T-helper 17 cell (primary cell): ENCODE measurements at places on chromosomes 16 and 17. TPM values are rescaled to one million over a fixed set of nuclear protein-coding genes. Genes with fewer than 3 reads are reported as not detected.

Gene CACNG3
- not detected for total RNA-seq

Gene NMT1
- 78.2 TPM for total RNA-seq

Gene NAGS
- total RNA-seq = 0.42 TPM

Gene CYBA
- total RNA-seq = 383 TPM

Gene SCGB1C2
- total RNA-seq = not detected

Gene TNRC6C
- 64.5 TPM for total RNA-seq

- H3K4me1 ChIP-seq = peaks cover 34% of the 10 kb centered on the region
- peaks cover 20% of the 10 kb centered on the region for H3K27me3 ChIP-seq
- H3K27ac ChIP-seq = peak overlapping the region; percentile 78
- H3K36me3 ChIP-seq = no peaks in the 10 kb centered on the region
- peak overlapping the region; percentile 89 for H3K4me3 ChIP-seq
Observed at GRCh38 chr16:58196898-58197313, 1.0 kb downstream of the CSNK2A2 start.

DNA sequence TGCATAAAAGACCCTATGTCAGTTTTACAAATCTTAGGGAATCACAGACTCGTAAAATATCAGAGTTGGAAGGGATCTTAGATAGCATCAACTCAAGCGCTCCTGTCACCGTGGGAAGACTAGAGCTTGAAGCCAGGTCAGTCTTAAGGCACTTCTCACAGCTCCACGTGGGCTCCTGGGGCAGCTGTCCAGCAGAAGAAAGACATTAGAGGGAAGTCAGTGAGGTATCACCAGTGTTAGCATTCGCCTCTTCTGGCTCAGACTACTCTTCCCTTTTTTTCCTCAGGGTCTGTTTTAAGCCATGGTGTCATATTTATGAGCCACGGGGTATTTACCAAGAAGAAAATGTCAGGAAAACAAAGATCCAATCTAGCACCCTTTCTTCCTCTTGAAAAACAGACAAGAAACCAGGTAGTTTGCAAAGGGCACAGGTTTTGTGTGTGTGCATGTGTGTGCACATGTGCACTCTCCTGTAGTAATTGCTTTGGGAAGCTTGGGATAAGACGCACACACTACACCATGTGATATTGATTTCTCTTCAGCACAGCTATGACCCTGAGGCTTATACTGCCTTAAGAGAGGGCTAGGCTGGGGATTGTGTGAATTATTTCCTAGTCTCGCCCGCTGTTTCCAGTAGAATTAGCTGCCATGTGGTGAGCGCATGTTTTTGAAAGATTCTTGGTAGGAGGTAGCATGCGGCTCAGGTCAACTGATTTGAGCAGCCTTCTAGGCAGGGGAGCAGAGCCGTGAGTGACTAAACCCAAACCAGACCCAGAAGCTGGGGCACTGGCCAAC, 61.0 kb upstream of the ELAC2 start:
- DNase-seq = no peak
- peaks cover 4% of the 10 kb centered on the region for H3K36me3 ChIP-seq
- H3K4me3 ChIP-seq = no peak overlapping the region

DNA sequence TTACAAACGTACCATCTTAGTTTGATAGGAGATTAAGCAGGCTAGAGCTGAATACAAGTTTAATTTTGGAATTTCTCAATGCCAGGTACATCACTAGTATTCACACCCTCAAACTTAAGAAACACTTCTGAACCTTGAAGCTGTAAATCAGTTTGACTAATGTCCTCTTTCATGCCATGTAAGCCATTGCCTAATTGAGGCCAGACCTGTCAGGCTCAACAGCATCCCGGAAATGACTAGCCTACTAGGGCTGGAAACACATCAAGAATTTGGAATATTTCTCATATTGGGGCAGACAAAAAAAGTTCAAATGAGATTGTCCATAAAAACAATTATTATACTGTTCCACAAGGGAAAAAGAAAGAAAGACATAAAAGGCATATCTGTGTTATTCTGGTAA, 1.7 kb downstream of the USP32 start:
- DNase-seq = no peak
- H3K4me1 ChIP-seq = peaks cover 40% of the 10 kb centered on the region
- H3K36me3 ChIP-seq = no peaks in the 10 kb centered on the region
- H3K4me3 ChIP-seq = no peak overlapping the region
- H3K27me3 ChIP-seq = no peaks in the 10 kb centered on the region

- H3K36me3 ChIP-seq = peaks cover 7% of the 10 kb centered on the region
- peaks cover 49% of the 10 kb centered on the region for H3K27me3 ChIP-seq
- H3K4me1 ChIP-seq = no peaks in the 10 kb centered on the region
- no peak for DNase-seq
- no peak overlapping the region for H3K27ac ChIP-seq
Observed at GRCh38 chr17:13575922-13576419, 25.8 kb downstream of the HS3ST3A1 start.

- no peak overlapping the region for H3K4me3 ChIP-seq
- no peak for DNase-seq
- H3K27ac ChIP-seq = no peak overlapping the region
- peaks cover 41% of the 10 kb centered on the region for H3K27me3 ChIP-seq
- H3K36me3 ChIP-seq = peaks cover 4% of the 10 kb centered on the region
Observed at GRCh38 chr17:34306466-34306865, 12.8 kb upstream of the CCL8 start.

GRCh38 chr17:31593806-31594205, 202.3 kb downstream of the RAB11FIP4 start:
- no peak overlapping the region for H3K4me3 ChIP-seq
- H3K4me1 ChIP-seq = peaks cover 5% of the 10 kb centered on the region
- H3K36me3 ChIP-seq = no peaks in the 10 kb centered on the region

GRCh38 chr16:57941016-57941664, 29.8 kb downstream of the CNGB1 start:
- H3K27ac ChIP-seq = no peak overlapping the region
- no peak overlapping the region for H3K4me3 ChIP-seq
- no peaks in the 10 kb centered on the region for H3K4me1 ChIP-seq
- peaks cover 20% of the 10 kb centered on the region for H3K27me3 ChIP-seq

GRCh38 chr17:15233971-15234370, 31.2 kb downstream of the PMP22 start:
- no peak overlapping the region for H3K4me3 ChIP-seq
- H3K27ac ChIP-seq = no peak overlapping the region
- peaks cover 19% of the 10 kb centered on the region for H3K27me3 ChIP-seq
- H3K4me1 ChIP-seq = peaks cover 2% of the 10 kb centered on the region
- H3K36me3 ChIP-seq = no peaks in the 10 kb centered on the region

GRCh38 chr17:75153780-75154194, 525 bp downstream of the JPT1 start:
- peaks cover 2% of the 10 kb centered on the region for H3K36me3 ChIP-seq
- no peaks in the 10 kb centered on the region for H3K27me3 ChIP-seq
- DNase-seq = no peak
- H3K4me1 ChIP-seq = peaks cover 32% of the 10 kb centered on the region
- peak overlapping the region; percentile 93 for H3K27ac ChIP-seq

DNA sequence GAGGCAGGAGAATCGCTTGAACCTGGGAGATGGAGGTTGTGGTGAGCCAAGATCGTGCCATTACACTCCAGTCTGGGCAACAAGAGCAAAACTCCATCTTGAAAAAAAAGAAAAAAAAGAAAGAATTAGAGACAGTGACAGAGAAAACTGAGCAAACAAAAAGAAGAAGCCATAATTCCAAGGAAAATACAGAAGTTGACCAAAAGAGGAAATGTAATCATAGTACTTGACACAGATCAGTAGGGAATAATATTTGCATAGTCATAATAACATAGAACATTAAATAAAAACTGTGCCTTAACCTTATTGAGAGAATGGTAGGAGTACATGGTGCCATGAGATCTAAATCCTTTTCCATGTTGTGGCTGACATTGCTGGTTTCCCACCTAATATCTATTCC, 14.7 kb upstream of the USP31 start:
- H3K4me3 ChIP-seq = no peak overlapping the region
- DNase-seq = no peak
- H3K36me3 ChIP-seq = peaks cover 2% of the 10 kb centered on the region
